CD14-positive monocyte (primary cell): ENCODE measurements at places on chromosomes 1 and 21. TPM values are rescaled to one million over a fixed set of nuclear protein-coding genes. Genes with fewer than 3 reads are reported as not detected.

GRCh38 chr21:26195708-26196107, 25.1 kb upstream of the APP start:
- DNase-seq: no peak
- H3K27ac ChIP-seq: no peak overlapping the region
- no peaks in the 10 kb centered on the region for H3K4me1 ChIP-seq
- H3K4me3 ChIP-seq: no peak overlapping the region
- H3K27me3 ChIP-seq: no peaks in the 10 kb centered on the region
- H3K36me3 ChIP-seq: no peaks in the 10 kb centered on the region

GRCh38 chr1:170864238-170864637, 71.1 kb upstream of the MROH9 start:
- H3K4me1 ChIP-seq: no peaks in the 10 kb centered on the region
- H3K27me3 ChIP-seq: no peaks in the 10 kb centered on the region
- no peak overlapping the region for H3K27ac ChIP-seq

DNA sequence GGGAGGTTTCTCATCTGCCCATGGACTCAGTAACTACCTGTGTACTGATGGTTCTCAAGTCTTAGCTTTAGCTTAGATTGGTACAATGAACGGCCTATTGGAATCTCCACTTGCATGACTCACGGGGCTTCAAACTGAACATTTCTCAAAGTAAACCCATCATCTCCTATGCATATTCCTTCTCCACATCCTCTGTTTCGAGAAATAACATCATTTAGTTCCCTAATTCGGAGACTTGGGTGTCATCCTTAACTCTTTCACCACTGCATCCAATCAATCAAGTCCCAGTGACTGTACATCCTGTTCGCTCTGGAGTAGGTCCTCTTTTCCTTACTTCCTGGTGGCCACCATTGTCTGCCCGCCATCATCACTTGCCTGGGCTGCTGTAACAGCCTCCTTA, 55.8 kb downstream of the LGR6 start:
- no peak overlapping the region for H3K4me3 ChIP-seq
- no peaks in the 10 kb centered on the region for H3K27me3 ChIP-seq
- no peaks in the 10 kb centered on the region for H3K36me3 ChIP-seq
- H3K27ac ChIP-seq: no peak overlapping the region
- no peak for DNase-seq

- no peaks in the 10 kb centered on the region for H3K27me3 ChIP-seq
- H3K27ac ChIP-seq: no peak overlapping the region
- no peaks in the 10 kb centered on the region for H3K36me3 ChIP-seq
- H3K4me3 ChIP-seq: no peak overlapping the region
Measured at GRCh38 chr1:185934476-185935189, 200.4 kb downstream of the HMCN1 start.

DNAJB4 gene
- 4.0 TPM for polyA plus RNA-seq

RHBDL2 gene
- polyA plus RNA-seq: not detected

C1orf87 gene
- not detected in 2 replicates for polyA plus RNA-seq

DNA sequence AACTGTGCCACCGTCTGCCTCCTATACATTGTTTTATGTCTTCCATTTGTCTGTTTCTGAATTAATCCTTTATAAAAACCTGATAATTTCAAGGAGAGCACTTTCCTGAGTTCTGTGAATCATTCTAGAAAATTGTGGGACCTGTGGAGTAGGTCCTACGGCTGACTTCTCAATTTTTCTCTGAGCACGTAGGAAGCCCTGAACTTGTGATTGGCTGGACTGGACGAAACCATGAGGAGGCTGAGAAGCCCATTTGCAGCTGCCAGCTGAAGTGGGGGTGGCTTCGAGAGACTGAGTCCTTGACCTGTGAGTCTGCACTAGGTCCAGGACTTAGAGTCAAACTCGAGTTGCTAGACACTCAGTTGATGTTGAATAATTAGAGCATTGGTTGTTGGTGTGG, 277.1 kb upstream of the NCAM2 start:
- no peak overlapping the region for H3K27ac ChIP-seq
- H3K4me3 ChIP-seq: no peak overlapping the region
- no peaks in the 10 kb centered on the region for H3K4me1 ChIP-seq
- no peaks in the 10 kb centered on the region for H3K27me3 ChIP-seq
- no peaks in the 10 kb centered on the region for H3K36me3 ChIP-seq

DNA sequence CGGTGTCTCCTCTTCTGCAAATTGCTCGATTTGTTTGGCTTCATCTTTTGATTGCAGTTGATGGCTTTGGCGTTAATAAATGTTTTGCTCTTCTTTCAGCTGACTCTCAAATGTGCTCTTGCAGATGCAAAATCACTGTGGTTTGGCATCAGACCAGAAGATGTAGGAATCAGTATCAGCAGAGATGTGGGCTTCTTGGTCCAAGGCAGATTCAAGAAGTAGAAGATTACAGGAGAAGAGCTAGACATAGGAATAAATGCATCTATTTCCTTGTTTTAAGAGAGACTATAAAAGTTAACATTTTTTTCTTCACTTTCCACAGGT, 59.8 kb upstream of the BACH1 start:
- no peaks in the 10 kb centered on the region for H3K27me3 ChIP-seq
- H3K27ac ChIP-seq: peak overlapping the region; percentile 88
- DNase-seq: peak; percentile 82
- H3K4me1 ChIP-seq: peaks cover 73% of the 10 kb centered on the region
- no peak overlapping the region for H3K4me3 ChIP-seq
- H3K36me3 ChIP-seq: no peaks in the 10 kb centered on the region

GRCh38 chr21:34593423-34593822, 21.5 kb downstream of the RCAN1 start:
- H3K27me3 ChIP-seq: no peaks in the 10 kb centered on the region
- no peak for DNase-seq
- no peak overlapping the region for H3K4me3 ChIP-seq
- H3K4me1 ChIP-seq: no peaks in the 10 kb centered on the region
- H3K36me3 ChIP-seq: no peaks in the 10 kb centered on the region

DNA sequence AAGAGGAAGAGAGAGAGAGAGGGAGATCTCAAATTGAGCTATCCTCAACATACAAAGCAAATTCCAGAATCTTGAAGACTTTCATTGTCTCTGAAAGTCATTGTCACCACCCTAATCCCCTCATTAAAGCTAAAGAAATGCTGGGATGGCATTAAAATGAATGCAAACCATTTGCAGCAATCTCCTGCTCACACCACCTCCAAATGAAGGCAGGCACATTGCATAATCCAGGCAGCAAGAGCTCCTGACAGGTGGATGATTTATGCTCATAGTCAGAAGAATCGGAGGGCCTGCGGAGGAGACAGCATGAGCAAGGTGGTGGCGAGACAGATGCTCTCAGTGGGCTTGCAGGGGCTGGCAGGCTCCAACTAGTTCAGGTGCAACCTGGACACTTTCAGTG, 90.2 kb downstream of the ESRRG start:
- H3K4me3 ChIP-seq: no peak overlapping the region
- no peaks in the 10 kb centered on the region for H3K4me1 ChIP-seq
- H3K36me3 ChIP-seq: no peaks in the 10 kb centered on the region
- no peak overlapping the region for H3K27ac ChIP-seq
- H3K27me3 ChIP-seq: no peaks in the 10 kb centered on the region

- H3K4me1 ChIP-seq: peaks cover 12% of the 10 kb centered on the region
- H3K4me3 ChIP-seq: no peak overlapping the region
- H3K27me3 ChIP-seq: peaks cover 3% of the 10 kb centered on the region
- no peaks in the 10 kb centered on the region for H3K36me3 ChIP-seq
Measured at GRCh38 chr1:226310637-226311195, 1.8 kb upstream of the LIN9 start.

DNA sequence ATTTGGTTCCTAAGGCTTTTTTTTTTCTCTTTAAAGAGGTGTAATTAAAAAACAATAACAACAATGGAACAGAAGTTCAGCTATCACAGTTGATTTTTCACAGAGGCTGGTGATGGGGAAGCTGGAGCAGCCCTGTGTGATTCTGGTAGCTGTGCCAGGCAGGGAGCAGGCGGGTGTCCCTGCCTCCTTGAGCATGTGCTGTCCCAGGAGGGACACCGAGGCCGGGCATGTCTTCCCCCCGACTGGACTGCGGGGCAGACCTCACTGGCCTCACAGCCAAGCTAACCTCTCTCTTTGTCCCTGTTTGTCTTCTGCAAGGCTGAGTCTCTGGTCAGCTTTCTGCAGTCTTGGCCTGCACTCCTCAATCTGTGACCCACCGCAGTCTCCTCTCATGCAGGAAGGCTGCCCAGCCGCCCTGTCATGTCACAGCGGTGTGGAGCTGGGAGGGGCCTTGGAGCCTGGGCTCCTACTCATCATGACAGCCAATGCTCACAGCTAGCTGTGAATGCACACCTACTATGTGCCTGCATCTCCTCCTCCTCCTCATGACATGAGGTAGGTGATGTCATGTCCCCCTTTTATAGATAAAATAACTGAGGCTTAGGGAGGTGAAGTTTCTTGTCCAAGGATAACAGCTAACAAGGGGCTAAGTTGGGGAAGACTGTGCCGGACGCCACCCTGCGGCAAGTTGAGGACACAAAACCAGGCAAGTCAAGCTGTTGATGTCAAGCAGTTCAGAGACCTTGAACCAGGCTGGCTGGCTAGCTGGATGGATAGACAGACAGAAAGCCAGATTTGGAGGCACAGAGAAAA, 10.3 kb upstream of the ACTL8 start:
- no peak overlapping the region for H3K27ac ChIP-seq
- no peaks in the 10 kb centered on the region for H3K27me3 ChIP-seq
- H3K36me3 ChIP-seq: no peaks in the 10 kb centered on the region

GBP7 gene
- polyA plus RNA-seq: not detected

DNA sequence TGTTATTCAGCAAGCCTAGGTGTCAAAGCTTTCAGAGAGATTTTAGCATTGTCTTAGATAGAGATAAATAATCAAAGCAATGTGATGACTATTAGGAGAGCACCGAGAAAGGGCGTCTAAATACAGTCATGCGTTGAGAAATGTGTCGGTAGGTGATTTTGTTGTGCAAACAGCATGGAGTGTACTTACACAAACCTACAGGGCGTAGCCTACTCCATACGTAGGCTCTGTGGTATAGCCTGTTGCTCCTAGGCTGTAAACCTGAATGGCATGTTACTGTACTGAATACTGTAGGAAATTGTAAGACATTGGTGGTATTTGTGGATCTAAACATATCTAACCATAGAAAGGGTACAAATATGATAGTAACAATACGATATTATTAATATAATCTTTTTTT, 31.8 kb downstream of the KIF1B start:
- H3K4me1 ChIP-seq: peaks cover 3% of the 10 kb centered on the region
- no peak overlapping the region for H3K27ac ChIP-seq
- H3K4me3 ChIP-seq: no peak overlapping the region
- H3K36me3 ChIP-seq: peaks cover 3% of the 10 kb centered on the region
- H3K27me3 ChIP-seq: no peaks in the 10 kb centered on the region

FCGR1A gene
- polyA plus RNA-seq: 41.9 and 48.8 TPM in 2 replicates
